ENCODE measurements at places on chromosomes 2 and 18. TPM values are rescaled to one million over a fixed set of nuclear protein-coding genes. Genes with fewer than 3 reads are reported as not detected.

Gene CNDP1
- not detected for total RNA-seq

Gene CD207
- not detected for total RNA-seq

Gene FOXI3
- total RNA-seq: not detected

Gene TMEM163
- total RNA-seq: not detected

Gene GULP1
- total RNA-seq: 144 TPM
